Left forelimb (tissue), 1 donor: ENCODE measurements at places on chromosomes 4 and X.

- no peak for DNase-seq
These were observed 205.5 kb upstream of the MBNL3 start for GRCh38 chrX:132694382-132694781.

DNA sequence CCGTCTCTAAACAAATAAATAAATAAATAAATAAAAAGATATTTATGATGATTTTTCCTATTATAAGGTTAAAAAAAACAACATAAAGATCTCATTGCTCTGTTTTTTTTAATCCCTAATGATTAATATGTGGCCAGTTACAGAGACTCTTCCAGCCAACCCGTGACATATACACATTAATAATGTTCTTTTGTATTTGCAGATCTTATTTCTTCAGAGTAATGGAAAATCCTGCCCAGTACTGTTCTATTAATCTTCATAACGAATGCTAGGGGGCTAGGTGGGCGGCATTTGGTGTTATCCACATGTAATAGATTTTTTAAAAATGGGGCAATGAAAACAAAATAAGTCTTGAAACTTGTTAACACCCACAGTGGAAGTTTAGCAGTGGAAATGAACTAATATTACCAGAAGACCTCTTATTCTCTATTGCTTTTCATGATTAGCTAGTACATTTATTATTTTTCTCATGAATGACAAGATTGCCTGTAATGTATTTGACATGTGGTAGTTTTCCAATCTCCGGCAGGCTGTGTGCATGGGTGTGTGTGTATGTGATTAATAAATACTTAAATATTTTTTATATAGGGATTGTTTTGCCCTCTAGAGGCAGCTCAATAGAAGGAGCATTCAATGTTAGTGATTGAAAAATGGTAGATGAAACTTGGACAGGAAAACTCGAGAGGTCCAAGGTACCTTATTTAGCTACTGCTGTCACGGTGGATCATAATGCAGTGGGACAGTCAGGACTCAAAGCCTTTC, 457.4 kb downstream of the IL1RAPL1 start:
- no peak for DNase-seq

GRCh38 chrX:114952696-114953095, 64.7 kb downstream of the IL13RA2 start:
- no peak for DNase-seq

- no peak for DNase-seq
These were observed 840 bp upstream of the RPL34 start for GRCh38 chr4:108619372-108620100.

- no peak for DNase-seq
These were observed 1197.9 kb downstream of the TECRL start for GRCh38 chr4:63211375-63211774.

- DNase-seq = no peak
These were observed 115.1 kb downstream of the RBM47 start for GRCh38 chr4:40514497-40514951.

GRCh38 chr4:143598816-143599215, 85.3 kb downstream of the SMARCA5 start:
- no peak for DNase-seq

DNA sequence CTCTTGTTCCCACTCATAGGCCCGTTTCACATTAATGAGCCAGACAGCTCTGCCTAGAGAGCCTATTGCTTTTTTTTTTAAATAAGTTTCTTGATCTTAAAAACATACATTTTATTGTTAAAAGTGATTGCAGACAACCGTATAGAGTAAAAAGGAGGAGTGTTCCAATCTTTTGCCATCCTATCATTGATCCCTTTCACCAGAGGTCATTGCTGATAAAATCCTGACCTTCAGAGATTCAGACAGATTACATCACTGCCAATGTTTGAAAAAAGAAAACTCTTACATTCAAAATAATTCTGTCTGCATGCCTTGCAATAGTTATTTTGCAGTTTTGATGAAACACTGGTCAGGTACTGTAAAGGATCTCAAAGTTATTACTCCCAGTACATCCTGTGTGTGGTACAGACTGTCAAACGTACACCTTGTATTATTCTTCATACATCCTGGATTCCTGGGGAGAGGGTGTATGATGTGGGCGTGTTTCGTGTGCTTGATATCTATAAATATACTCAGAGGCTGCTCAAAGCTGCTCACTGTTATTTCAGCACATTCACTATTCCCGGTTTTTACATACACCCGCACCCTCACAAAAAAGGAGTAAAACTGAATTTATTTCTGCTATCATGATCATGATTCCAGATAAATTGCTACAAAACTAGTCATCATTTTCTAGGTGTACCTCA, 15.4 kb upstream of the KLHL2 start:
- DNase-seq = no peak

GRCh38 chr4:137124278-137124932, 407.9 kb downstream of the PCDH18 start:
- DNase-seq = no peak

DNA sequence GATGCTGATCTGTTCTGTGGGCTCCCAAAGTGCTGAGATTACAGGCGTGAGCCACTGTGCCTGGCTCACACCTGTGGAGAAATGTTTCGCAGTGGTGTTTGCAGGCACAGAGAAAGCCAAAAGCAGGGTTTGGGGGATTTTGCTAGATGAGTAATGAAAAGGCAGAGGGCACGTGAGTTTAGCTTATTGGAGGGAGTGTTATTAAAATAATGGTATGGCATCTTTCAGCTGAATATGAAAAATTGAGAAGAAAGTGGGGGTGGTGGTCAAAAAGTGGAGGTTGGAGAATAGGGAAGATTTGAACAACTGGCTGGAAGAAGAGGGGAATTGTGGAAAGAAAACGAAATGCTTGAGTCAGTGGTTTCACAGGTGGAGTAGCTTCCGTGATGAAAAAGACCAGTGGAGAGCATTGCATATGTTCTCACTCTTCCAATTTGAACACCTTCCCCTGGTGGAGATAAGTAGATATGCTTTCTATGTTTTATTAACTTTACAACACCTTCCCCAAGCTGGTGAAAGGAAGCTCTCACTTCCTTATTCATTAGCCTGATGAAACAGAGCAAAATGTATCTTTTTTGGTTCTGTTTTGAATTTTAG, 1.1 kb upstream of the CHST7 start:
- no peak for DNase-seq

GRCh38 chr4:143358923-143359643, 22.4 kb downstream of the GAB1 start:
- DNase-seq = no peak

DNA sequence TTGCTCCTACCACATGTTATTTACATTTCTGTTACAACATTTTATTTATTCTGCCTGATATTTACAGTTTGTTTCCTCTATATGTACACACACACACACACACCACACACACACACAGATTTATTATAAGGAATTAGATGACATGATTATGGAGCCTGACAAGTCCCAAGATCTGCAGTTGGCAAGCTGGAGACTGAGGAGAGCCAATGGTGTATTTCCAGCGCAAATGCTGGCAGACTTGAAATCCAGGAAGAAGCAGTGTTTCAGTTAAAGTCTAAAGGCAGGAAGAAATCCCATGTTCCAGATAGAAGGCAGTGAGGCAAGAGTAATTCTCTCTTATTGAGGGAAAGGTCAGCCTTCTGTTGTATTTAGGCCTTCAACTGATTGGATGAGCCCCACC, 1.8 kb upstream of the KLHL4 start:
- no peak for DNase-seq

DNA sequence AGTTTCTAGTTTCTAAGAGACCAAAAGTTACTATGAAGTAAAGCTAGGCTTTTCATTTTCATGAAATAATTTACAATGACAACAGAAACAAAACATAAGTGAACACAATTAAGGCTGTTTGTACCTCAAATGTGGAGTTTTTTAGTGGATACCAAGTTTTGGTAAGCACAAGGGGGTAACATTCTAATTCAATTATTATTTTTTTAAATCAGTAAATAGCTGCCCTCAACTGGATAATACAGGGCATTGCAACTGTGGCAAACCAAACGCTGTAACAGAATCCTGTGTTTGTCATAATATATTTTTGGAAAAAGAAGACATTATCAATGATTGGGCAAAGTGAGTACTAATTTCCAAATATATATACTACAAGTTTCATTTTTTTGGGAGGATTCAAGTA, 150.3 kb downstream of the FBXW7 start:
- no peak for DNase-seq

DNA sequence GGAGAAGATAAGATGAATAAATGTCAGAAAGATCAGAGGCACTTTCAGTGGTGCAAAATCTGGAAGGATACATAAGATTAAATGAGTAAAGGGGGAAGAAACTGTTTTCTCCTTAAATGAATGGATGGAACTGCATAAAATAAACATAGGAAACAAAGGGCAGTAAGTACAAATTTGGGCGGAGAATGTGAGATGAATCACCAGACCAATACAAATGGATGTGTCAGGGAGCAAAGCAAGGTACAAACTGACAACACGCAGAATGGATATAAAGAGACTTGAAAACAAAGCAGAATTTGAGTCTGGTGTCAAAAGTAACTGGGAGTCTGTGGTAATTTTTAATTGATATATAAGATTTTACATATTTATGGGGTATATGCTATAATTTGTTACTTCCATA, 175.3 kb upstream of the PCDH18 start:
- DNase-seq = no peak

DNA sequence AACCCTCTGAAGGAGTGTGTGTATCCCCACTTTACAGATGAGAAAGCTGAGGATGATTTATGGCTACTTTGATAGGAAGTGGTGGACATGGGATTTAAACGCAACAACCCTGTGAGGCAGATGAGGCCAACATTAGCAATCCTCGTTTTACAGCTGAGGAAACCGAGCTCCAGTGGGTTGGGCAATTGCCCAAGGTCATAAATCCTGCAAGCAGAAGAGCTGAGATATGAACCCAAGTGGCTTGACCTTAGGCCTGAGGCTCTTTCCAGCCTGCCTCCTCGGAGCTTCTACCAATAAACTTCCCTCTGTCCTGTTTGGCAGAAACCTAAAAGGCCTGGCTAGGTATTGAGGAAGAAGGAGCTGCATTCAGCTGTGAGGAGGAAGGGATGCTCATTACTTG, 185.5 kb upstream of the RBPJ start:
- DNase-seq = no peak

- DNase-seq = no peak
These were observed 21.7 kb downstream of the HTT start for GRCh38 chr4:3096202-3096601.

DNA sequence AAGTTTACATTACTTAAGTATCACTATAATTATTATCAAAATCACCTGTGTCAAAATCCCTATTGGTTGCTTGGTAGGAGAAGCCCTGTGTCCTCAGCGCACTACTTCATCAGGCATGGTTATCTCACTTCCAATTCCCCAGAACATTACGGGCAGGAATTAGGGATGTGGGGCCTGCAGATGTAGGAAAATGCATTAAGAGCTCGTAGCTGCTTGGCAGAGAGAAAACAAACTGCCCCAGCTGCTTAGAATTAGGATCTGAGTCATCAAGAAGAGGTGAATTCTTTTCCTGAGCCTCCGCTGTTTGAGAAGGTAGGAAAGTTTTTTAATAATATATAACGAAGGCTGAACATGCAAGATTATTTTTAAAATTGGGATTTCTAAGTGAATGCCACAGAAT, 31.1 kb upstream of the CLNK start:
- no peak for DNase-seq

DNA sequence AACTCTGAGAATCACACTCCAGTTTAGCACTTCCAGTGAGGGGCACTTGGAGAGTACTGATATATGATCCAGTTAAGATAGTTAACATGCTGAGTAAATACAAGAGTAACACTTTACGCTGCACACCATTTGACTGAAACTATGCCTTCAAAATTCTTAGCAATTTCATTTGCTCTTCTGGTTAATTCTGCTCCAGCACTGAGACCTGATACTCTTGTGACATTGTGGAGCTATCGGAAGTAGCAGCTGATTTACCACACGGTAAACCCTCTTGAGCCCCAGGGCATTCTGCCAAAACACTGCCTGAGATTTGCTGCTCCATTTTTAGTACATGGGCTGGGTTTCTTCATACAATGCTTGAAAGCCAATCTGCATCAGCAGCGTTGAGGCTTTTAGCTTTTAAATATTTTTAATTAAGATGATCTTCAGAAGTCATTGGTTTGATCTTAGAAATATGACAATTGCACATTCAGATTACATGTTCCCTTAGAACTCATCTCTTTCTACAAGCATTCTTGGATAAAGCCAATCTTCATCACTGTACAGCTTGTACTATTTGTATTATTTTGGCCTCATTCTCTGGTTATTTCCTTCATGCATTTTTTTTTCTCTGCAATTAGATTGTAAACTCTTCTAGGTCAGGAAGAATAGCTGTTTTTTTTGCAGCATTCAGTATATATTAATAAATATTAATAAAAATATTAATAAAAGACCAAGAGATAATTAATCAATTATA, 67.8 kb upstream of the ETNPPL start:
- no peak for DNase-seq

DNA sequence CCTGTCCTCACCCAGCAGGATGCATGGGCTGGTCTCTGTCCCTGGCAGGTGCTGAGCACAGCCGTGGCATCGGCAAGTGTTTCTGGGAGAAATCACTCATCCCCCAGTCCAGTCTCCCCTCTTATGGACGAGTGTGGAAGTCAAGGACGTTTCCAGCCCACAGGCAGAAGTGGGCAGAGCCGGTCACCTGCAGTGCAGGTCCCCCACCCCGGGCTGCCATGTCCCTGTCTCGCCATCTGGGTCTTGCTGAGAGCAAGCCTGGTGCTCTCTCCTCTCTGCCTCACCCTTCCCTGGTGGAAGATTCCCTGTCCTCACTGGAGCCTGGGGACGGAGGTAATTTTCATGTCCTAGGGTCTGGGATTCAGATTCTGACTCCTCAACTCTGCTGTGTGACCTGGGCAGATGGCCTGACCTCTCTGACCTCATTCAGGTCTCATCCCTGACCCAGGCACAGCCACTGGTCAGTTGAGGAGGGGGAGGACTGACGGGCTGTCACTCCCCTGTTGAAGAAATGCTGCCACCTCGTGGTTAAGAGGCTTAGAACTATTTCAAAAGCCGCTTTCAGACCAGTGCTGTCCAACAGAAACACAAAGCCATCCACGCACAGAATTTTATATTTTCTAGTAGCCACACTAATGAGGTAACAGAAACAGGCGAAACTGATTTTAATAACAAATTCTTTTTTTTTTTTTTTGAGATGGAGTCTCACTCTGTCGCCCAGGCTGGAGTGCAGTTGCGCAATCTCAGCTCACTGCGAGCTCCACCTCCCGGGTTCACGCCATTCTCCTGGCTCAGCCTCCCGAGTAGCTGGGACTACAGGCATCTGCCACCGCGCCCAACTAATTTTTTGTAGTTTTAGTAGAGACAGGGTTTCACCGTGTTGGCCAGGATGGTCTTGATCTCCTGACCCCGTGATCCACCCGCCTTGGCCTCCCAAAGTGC, 1.8 kb downstream of the CPZ start:
- no peak for DNase-seq

- DNase-seq = no peak
These were observed 201.6 kb downstream of the CPE start for GRCh38 chr4:165580351-165580905.
